ENCODE measurements at places on chromosomes 16 and 17.
A peak's percentile ranks its signal among the peaks of the same experiment; 100 is the strongest.

DNA sequence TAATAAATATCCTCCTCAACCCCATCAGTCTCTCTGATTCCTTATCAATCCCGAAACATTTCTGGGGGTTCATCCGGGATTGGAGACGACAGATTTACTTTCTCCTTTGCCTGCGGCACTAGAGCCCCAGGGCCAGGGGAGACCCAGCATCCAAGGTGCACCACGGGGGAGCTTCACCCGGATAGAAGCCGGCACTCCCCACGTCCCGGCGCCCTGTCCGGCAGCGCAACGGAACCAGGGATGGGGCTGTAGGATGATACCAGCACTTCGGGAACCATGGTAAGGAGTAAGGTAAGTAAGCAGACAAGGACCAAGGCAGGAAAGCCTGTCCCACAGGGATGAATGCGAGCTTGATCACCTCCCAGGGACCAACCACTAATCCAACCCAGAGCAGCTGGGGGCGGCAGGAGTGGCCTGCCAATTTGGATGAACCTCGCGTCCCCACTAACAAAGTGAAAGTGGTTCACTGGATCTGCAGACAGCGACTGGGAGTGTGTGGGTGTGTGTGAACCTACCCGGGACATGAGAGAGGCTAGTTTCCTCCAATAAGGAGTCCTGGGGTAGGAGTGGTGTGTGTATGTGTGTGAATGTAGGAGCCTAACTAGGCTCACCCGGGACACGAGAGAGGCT is 11.9 kb downstream of the POLR3K start:
- no peak for DNase-seq

DNA sequence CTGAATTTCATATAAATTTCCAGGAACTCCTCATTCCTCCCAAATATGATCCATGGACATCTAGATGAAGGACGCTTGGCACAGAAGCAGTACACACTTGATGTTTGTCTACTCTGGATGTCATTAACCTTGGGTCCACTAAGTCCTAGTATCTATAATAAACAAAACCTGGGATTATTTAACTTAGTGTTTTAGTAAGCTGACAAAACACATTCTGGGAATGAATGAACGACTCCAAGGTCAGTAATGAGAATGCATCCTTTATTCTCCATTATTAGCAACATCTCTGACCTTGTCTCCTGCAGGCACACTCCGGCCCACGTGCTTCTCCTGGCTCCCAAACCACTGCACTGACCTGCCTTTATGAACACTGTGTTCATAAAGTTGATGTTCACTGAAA is 24.1 kb upstream of the CDYL2 start:
- no peak for DNase-seq

GRCh38 chr16:69273009-69273408 is 38.1 kb upstream of the VPS4A start:
- no peak for DNase-seq

GRCh38 chr17:9162275-9162985 is 141.1 kb downstream of the NTN1 start:
- DNase-seq = no peak

- DNase-seq = no peak
Observed at GRCh38 chr16:78150233-78150632, 50.8 kb downstream of the WWOX start.

DNA sequence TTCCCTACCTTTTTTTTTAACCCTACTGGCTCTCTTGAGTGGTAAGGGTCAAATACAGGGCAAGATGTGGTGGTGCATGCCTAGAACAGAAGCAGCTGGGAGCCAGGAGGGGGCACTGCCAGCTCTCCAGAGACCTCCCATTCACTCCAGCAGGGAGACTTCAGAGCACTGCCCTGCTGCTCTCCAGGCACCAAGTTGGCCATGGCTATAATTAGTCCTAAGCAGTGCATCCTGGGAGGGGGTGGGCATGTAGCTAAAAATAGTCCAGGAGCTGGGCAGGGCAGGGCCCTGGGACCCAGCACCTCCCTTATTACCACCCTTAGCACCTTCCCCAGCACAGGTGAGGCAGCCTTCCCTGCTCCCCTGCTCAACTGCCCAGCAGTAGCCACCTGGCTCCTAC is 3.5 kb downstream of the CORO6 start:
- no peak for DNase-seq

DNA sequence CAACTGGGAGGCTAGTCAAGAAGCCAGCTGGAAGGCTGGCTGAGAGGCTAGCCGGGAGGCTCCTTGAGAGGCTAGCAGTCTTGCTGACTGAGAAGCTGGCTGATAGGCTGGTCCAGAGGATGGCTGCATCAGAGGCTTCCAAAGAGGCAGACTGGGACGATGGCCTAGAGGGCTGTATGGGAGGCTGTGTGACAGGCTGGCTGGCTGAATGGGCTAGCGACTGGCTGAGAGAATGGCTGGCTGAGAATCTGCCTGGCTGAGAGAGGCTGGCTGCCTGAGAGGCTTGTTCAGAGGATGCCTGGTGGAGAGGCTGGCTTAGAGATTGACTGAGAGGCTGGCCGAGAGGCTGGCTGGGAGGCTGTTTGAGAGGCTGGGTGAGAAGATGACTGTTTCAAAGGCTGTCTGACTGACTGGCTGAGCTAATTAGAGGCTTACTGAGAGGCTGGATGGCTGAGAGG is 34.8 kb upstream of the ACSM2B start:
- DNase-seq = no peak

DNA sequence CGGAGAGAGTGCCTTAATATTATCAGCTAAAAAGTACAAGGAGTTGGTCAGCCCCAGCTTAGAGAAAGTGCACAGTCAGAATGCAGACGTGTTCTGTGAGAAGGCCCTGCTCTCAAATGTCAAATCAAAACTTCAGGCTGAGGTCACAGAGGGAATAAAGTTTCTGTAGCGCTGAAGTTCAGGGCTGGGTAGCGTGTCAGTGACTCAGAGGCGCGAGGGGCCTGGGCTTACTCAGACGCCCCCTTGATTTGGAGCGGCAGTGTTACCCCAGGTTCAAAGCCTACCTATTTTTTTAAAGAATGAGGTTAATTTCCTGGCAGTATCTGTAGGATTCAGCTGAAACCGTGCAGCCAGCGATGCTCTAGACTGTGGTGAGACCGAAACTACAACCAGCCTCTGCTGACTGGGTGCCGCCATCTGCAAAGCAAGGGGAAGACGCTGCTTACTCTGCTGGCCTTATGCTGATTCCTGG is 4.8 kb downstream of the CIAO3 start:
- no peak for DNase-seq

GRCh38 chr16:27690608-27691007 is 140.7 kb downstream of the KATNIP start:
- no peak for DNase-seq

- DNase-seq = no peak
Observed at GRCh38 chr16:9874219-9874618, 308.0 kb downstream of the GRIN2A start.

DNA sequence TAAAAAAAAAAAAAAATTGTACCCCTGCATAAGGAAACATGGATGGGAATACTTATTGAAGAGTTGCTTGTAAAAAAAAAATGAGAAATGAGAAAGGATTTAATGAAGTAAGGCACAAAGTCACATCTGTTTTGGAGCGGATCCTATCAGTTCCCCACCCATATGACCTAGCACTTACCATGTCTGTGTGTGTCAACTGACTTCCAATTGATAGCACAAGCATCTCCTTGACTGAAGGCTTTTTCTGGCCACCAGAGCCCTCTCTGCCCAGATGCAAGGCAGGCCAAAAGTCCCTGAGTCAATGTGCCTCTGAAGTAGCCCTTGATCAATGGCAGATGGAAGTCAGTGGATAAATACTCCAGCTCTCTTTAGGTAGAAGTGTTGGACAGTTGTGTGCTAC is 13.4 kb upstream of the NLK start:
- no peak for DNase-seq

DNA sequence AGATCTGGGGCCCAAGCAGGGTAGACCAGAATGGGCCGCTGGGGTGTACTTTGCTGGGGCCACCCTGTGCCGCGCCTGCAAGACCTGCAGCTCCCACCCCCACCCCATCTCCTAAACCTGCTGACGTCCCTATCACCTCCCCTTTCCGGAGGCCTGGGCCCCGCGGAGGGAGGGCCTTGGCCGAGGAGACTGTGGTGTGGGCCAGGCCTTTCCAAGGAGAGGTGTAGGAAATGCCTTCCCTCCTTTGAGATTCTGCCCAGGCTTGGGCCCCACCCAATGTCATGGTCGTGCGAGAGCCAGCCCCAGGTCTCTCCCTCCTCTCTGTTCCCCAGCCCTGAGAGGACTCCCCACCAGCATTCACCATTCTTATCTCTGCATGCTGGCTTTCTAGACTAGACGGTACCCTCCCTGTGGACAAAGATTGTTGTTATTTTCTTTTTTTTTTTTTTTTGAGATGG is 3.9 kb upstream of the WFIKKN2 start:
- no peak for DNase-seq

DNA sequence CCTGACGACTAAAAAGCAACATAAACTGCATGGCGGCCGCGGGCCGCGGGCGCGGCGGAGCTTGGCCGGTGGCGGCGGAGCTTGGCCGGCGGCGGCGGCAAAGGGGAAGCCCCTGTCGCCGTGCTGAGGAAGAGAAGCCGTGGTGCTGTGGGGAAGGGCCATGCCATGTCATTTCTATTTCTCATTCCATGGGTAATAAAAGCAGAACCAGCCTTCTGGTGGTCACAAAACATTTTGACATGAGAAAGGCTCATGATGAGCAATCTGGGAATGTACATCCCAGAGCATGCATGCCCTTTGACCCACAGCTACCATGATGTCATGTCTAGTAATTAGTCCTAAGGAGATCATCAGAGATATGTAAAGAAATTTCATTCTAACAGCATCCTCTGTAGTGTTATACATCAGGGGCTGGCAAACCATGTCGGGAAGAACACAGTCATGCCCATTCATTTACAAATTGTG is 23.9 kb upstream of the HEATR6 start:
- no peak for DNase-seq

DNA sequence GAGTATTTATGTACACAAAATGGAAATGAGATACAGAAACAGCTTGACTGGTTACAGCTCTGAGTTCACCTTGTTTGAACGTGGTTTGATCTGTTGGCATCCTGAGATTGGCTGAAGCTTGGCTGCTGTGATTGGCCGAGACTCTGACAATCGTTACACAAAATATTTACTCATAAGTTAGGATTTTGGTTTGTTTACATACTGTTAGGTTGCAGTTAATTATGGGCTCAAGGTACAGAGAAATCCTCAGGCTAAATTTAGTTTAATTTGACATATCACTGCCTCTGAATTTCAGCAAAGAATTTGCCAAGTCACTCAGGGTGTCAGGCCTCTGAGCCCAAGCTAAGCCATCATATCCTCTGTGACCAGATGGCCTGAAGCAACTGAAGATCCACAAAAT is 227.3 kb downstream of the COPRS start:
- no peak for DNase-seq

GRCh38 chr16:84749072-84749471 is 49.3 kb downstream of the USP10 start:
- DNase-seq = no peak

- DNase-seq = peak; percentile 68
Observed at GRCh38 chr16:67311607-67312488, 14.7 kb downstream of the KCTD19 start.

- no peak for DNase-seq
Observed at GRCh38 chr16:30004811-30005242, 6.0 kb downstream of the DOC2A start.

DNA sequence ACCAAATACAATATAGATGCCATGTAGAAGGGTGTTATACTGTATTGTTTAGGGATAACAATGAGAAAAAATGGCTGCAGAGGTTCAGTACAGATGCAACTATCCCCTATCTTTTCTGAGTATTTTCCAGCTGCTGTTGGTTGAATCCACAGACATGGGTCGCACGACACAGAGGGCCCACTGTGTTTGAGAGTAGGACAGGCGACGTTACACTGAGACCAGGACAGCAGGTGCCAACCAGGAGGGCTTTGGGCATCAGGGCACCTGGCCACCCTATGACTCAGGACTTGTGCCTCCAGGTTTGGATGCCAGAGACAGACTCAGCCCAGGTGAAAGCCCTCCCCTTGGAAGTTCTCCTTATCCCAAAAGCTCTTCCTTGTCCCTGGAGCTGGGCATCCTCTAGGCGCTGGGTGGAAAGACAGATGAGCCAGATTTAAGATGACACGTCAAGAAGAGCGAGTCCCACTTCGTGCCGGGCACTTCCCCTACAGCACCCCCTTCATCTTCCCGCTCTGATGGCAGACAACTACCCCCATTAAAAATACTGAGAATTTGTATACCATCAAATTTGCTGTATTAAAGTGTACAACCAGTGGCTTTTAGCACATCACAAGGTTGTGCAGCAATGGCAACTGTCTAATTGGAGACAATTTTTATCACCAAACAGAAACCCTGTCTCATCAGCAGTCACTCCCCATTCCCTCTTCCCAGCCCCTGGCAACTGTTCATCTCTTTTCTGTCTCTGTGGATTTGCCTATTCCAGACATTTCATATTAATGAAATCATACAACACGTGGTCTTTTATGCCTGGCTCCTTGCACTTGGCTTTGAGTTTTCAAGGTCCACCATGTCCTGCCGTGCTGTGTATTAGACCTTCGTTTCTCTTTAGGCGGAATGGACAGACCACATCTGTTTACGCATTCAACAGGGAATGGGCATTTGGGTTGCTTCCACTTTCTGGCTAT is 30.6 kb downstream of the TNFRSF13B start:
- no peak for DNase-seq

- DNase-seq = no peak
Observed at GRCh38 chr17:36511216-36511615, 23.5 kb downstream of the MYO19 start.

GRCh38 chr16:27634779-27635178 is 84.8 kb downstream of the KATNIP start:
- DNase-seq = no peak

- no peak for DNase-seq
Observed at GRCh38 chr16:68426347-68426652, 22.0 kb downstream of the SMPD3 start.

GRCh38 chr16:19830902-19831560 is 53.6 kb downstream of the GPRC5B start:
- DNase-seq = no peak

DNA sequence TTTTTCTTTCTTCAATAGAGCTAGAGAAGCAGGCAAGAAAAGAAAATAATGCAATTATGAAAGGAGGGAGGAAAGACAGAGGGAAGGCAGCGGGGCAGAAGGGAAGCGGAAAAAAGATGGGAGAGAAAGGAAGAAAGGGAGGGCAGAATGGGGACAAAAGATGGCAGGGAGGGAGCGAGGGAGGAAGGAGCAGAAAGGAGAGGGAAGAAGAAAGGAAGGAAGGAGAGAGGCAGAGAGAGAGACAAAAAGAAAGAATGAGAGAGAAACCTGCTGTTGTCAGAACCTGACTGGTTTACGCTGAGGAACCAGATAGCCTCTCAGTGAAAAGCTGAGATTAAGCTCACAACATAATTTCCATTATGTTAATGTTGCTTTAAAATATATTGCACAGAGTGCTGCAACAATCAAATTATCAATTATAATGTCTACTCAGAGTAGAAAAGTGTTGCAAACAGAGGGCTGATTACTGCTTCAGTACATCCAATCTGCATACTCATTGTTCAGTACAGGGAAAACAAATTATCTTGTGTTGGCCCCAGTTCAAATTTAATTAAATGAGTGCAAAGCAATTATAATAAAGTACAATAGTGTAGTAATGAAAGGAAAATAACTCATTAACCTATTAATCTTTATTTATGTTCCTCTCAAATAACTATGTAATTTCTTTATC is 32.0 kb upstream of the TOX3 start:
- DNase-seq = no peak
